GM12864 (cell line): ENCODE measurements at places on chromosomes 2 and 18.

GRCh38 chr2:121634354-121635307 is 14.6 kb downstream of the CLASP1 start:
- no peak for DNase-seq

GRCh38 chr2:153626676-153627075 is 148.1 kb upstream of the RPRM start:
- DNase-seq, result no peak

DNA sequence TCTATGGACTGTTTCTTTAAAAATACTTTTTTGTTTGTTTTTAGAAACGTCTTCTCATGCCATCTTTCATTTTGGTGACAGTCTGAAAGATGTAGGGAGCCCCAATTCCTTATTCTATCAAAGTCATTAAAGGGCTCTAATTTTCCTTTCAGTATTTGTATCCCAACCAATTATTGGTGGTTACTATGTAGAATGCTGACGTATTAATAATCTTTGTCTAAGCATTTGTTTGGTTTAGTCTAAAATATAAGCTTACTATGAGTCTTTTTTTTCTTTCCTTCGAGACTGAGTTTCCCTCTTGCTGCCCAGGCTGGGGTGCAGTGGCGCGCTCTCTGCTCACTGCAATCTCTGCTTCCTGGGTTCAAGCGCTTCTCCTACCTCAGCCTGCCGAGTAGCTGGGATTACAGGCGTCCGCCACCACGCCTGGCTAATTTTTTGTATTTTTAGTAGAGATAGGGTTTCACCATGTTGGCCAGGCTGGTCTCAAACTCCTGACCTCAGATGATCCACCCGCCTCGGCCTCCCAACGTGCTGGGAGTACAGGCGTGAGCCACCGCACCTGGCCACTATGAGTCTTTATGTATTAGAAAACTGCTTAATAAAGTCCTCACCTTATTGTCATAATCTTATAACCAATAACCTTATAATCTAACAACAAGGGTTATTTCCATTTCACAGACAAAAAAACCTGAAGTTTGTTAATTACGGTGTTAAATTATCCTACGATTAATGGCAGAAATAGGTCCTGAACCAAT is 849 bp upstream of the VRK2 start:
- no peak for DNase-seq

DNA sequence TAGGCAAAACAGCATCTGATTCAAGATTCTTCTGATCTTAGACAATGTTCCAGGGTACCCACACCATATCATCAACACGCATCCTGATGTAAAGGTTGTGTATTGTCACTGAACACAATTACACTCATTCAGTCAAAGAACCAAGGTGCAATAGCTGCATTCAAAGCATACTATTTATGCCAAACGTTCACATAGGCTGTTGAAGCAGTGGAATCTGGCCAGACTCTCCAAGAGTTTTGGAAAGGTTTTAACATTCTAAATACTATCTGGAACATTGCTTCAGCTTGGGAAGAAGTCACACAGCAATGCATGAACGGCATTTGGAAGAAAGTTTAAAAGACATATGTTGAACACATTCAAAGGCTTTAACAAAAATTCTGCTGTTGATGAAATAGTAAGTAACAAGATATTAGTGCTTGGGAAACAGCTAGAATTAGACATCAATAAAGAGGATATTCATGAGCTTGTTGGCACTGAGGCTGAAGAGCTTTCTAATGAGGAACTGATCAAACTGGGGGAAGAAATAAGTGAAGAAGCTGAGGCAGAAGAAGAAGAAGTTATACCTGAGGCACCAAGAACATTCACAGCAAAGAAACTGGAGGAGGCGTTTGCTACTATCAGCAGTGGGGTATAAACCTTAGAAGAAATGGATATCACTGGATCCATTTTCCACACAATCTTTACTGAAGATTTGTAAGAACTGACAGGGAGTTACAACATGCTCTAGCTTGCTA is 47.6 kb upstream of the MSH6 start:
- no peak for DNase-seq

GRCh38 chr18:44594799-44595467 is 85.8 kb upstream of the SETBP1 start:
- no peak for DNase-seq

GRCh38 chr2:204796581-204796980 is 251.3 kb downstream of the PARD3B start:
- DNase-seq, result peak; percentile 0

DNA sequence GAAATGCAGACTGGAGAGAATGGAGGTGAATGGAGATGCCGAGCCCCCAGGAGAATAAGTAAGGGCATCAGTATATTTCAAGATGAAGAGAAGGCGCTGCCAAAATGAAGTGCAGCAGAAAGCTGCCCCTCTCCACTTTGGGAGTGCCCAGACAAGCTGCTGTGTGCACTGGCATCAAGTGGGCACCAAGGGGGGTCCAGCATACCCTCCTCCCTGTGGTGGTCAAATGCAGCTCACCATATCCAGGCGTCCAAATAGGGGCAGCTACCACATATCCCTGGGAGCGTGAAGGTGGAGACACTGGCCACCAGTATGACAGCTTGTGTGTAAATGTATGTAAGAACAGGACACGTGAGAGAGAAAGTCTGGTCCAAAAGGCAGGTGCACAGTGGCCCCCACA is 236.6 kb downstream of the KLHL29 start:
- DNase-seq, result no peak

DNA sequence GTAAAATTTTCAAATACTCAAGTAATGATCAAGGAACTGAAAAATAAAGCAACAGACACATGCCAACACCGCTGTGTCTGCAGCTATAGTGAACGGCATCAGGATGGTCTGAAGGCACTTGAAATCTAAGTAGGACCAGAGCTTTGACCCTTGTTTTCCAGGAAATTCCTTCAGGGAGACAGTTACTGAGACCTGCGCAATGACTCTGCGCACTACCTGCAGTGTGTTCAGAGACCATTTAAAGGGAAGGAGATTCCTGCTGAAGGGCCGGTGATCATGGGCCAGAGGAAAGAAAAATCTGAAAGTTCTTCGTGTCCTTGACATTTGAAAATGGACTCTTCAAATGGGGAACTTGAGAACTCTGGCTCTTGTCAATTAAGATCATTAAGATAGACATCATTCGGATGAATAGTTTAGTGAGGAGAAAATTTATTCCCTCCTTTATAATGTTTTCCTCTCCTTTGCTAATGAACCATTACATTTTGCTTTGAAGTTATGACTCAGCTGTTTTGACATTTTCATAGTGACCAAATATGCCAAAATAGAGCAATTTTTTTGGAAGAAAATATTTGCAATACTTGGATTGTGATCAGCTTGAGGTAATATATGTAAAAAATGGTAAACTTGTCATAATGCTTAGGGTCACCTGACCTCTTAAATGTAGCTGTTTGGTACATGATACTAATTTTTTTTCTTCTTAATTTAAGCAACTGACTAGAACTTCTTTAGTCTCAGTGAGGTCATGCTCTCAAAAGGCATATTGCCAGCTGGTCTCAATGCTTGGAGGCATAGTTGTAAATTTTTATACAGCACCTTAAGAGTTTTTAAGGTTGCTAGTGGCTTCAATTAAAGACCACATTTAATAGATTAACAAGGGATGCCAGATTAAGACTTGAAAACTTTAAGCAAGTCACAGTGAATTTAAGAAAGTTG is 329.3 kb downstream of the ARHGAP15 start:
- no peak for DNase-seq

DNA sequence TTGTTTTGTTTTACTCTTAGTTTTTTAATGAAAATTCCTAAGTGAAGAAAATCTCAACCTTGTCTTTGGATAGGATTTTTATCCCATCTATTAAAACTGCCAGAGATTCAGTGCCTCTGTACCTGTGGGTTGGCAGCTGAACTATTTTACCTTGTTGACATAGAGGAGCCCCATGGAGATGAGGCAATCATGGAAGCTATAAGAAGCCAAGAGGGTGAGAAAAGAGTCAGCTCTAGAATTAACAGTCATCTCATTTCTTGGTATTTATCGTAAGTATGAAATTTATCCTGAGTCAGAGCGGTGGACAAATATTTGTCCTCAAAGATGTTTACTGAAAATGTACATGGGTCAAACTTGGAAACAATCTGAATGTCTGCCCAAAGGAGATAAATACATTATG is 35.8 kb upstream of the PGAP1 start:
- no peak for DNase-seq

- no peak for DNase-seq
Observed at GRCh38 chr2:20137131-20137571, 85.7 kb upstream of the LAPTM4A start.

GRCh38 chr2:219465659-219466561 is 31.3 kb downstream of the SPEG start:
- DNase-seq, result no peak

GRCh38 chr2:148565272-148565894 is 79.2 kb upstream of the EPC2 start:
- DNase-seq, result no peak

- DNase-seq, result no peak
Observed at GRCh38 chr2:47178341-47178740, 23.2 kb upstream of the STPG4 start.

GRCh38 chr2:133848111-133848649 is 279.9 kb upstream of the NCKAP5 start:
- no peak for DNase-seq

DNA sequence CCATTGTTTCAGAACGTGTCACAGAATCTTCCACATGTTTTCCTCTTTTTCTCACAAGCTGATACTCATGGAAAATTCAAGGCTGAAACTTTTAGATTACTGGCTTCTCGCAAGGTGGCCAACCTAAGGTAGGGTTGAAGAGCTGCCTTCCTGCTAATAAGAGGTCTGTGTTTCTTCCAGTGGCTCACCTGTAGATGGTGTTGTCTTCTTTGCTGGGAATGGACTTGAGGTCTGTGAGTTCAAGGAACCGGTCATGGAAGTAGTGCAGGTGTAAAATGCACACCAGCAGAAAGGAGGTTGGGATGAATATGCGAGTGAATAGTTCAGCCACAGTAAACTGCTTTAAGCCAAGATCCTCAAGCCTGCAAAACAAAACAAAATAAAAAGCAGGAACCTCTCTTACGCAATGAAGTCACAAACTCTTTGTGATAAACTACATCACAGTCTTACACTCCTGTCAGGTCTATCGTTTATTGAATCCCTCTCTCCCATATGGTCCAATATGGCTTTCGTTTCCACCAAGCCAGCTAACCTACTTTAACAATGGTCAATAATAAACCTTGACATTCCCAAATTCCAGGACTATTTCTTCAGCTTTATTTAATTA is 258.9 kb downstream of the NAPG start:
- no peak for DNase-seq

- DNase-seq, result no peak
Observed at GRCh38 chr2:74558284-74559230, 4.0 kb downstream of the DOK1 start.

DNA sequence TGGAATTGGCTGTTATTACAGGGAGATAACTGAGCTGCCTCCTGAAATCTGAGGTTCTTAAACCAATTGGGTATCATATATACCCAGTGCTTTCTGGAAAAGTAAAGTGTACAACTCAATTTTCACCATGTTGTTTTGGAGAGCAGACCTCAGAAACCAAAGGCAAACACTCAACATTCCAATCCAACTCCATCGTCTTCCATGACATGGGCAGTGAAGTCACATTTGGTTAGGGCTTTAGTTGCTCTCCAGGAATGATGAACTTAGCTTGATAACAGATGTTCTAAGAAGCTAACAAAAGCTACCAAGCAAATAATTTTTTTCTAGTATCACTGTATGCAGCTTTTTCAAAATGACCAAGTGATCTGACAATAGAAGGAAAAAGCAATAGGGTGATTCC is 107.0 kb upstream of the SLC35G4 start:
- no peak for DNase-seq

DNA sequence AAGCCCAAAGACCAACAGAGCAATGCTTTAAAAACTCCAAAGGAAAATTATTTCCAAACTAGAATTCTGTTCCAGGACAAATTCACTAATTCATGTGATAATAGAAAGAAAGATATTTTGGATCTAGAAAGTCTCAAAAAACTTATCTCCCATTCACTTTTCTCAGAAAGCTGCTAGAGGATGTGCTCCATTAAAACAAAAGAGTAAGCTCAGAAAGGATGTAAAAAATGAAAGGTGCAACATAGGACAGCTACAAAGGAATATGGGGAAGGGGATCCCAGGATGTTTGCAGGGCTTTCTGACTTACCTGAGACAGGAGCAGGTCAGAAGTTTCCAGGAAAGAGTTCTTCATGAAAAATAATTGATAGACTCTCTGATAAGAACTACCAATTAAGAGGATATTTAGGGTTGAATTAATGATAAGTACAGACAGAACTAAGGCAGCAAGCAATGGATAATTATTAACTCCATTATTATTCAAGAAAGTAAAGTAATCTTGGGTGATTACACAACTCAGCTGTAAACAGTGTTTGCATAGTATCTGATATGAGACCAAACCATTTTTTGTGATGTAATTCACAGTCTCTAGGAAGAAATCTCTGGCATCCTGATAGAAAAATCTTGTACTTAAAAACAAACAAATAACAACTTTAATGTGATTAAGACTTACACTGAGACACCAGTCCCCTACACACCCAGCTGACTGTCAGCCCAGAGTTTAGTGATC is 20.9 kb downstream of the LYG1 start:
- DNase-seq, result no peak

- no peak for DNase-seq
Observed at GRCh38 chr2:58101500-58101899, 54.9 kb downstream of the VRK2 start.

DNA sequence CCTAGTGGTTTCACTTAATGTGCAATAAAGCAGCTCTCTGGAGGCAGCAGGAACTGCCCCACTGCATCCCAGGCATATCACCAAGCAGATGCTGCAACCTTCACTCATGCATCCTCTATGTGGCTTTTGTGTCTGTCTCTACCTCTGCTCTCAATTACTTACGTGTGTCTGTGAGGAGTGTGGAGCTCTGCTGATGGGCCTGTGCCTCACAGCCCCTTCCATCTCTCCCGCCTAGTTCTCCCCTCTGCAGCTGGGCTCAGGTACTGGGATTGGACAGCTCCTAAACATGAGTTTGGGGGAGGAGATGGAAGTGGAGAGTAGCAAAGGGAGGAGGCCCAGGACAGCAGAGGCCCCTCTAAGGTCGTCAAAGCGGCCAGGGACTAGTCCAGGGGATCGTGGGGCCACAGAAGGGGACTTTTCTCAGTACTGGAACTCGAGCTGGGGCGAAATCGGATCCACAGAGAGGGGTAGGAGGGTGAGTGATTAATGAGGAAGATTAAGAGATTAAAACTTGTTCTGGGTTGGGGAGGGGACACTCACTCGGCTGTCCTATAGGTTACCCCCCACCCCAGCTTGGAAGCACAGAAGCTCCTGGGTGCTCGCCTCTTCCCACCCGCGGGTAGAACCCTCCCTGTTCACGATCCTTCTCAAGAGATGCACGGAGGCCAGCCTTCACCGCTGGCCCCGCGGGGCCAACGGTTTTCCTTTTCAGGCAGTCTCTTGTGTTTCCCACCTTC is 2.1 kb upstream of the LBX2 start:
- DNase-seq, result no peak

GRCh38 chr18:36446059-36446458 is 148.5 kb downstream of the FHOD3 start:
- no peak for DNase-seq

GRCh38 chr2:74742471-74742870 is 88.4 kb downstream of the SEMA4F start:
- no peak for DNase-seq

- DNase-seq, result no peak
Observed at GRCh38 chr2:48312126-48312525, 217.8 kb upstream of the STON1 start.

GRCh38 chr2:177573120-177573519 is 180.5 kb downstream of the AGPS start:
- no peak for DNase-seq
